ENCODE measurements at places on chromosomes 12 and 14. TPM values are rescaled to one million over a fixed set of nuclear protein-coding genes. Genes with fewer than 3 reads are reported as not detected.

The COX8C gene
- total RNA-seq: not detected

The SCN8A gene
- 0.58 TPM for total RNA-seq

The ADCY4 gene
- total RNA-seq: 5.9 TPM

The TMED10 gene
- 207 TPM for total RNA-seq

DNA sequence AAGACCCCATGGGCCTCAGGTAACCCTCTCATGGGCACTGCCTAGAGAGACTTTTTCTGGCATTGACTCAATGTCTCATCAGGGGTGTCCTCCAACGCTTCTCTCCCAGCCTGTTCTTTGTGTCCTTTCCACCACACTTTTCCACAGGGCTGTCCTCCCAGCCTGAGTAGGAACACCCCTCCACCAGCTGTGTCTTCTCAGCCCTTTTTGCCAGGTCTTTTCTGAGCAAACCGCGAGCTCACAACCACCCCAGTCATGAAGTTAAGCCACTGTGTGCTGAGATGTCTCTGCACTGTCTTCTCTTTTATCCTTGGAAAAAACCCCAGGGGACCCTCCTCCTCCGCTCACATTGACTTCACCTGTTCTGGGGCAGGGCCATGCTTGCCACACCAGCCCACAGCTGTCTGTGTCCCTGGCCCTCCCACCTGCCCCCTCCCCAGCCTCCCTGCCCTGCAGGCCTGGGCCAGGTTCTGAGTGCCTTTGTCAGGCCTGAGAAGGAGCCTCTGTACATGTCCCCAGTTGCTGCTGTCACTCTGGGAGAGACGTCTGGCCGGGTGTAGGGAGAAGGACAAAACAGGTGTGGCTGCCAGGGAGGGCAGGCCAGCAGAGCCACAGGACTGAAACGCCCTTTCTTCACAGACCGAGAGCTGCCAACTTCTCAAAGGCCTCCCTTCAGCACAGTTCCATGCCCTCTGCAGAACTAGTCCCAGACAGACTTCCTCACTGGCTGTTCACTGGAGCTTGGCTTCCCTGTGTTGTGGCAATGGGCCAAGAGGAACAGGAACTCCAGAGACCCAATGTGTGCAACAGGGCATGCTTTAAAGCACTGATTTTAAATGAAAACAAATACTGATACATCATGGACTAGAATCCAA, 50.5 kb upstream of the PNMA1 start:
- no peak for DNase-seq

GRCh38 chr14:97517566-97518234, 720.5 kb downstream of the VRK1 start:
- DNase-seq: no peak

DNA sequence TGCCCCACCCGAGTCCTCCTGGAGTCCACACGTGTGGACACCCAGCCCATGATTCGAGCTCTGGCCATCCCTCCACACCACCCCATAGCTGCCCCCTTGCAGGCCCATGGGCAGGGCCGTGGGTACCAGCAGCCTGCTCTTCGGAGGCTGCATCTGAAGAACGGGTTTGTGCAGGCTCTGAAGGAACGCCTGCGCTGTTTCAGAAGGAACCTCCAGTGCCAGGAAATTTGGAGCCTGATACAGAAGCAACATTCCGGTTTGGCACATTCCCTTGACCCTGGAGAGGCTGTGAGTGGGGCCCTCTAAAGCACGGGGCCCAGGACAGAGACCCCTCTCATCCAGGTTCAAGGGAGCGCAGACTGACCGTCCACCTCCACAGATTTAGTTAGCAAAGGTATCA, 57.0 kb downstream of the ZNF664 start:
- no peak for DNase-seq

DNA sequence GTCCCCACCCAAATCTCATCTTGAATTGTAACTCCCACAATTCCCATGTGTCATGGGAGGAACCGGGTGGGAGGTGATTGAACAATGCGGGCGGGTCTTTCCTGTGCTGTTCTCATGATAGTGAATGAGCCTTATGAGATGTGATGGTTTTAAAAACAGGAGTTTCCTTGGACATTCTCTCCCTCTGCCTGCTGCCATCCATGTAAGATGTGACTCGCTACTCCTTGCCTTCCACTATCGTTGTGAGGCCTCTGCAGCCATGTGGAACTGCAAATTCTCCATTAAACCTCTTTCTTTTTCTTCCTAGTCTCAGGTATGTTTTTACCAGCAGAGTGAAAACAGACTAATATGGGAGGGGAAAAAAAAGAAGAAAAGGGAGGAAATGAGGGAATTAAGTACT, 22.6 kb upstream of the ARHGAP5 start:
- DNase-seq: no peak

GRCh38 chr14:24269910-24270536, 1.4 kb downstream of the RABGGTA start:
- no peak for DNase-seq

GRCh38 chr14:105204206-105204930, 23.3 kb upstream of the NUDT14 start:
- no peak for DNase-seq

DNA sequence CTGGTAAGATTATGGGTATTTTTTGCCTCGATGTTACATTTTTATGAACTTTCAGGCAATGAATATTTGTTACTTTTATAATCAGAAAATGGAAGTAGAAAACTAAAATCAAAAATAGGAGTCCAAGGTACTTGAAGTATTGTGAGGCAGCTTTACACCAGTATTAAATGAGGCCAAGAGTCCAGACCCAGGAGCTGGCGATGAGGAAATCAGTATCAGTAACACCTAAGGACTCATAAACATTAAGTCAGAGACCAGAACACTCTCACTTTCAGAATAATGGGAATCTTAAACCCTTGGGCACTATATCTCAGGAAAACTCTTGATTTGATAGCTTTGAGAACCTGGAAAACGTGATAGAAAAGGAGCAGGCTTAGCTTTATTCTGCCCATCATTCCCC, 208.8 kb downstream of the GXYLT1 start:
- DNase-seq: no peak

GRCh38 chr12:24661657-24662096, 287.2 kb downstream of the BCAT1 start:
- DNase-seq: no peak

GRCh38 chr12:104315326-104316224, 12.0 kb downstream of the EID3 start:
- no peak for DNase-seq

- DNase-seq: no peak
Observed at GRCh38 chr12:3427956-3428355, 63.0 kb upstream of the PRMT8 start.

DNA sequence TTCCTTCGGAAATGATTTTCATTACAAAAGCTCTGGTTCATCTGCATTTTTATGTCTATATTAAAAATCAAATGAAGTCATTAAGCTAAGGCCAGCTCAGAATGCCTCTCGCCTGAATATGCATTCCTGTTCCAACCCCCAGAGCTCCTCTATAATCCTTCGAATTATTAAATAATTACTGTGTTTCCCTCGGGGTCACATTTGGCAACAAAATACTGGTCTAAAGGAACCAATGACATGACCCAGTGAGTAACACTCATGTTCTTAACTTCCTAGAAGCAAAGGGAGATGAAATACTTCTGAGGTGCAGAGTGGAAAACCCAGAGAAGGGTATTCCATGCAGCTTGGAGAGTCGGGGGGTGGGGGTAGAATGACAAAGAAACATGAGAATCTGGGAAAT, 68.3 kb downstream of the FOXN3 start:
- no peak for DNase-seq

DNA sequence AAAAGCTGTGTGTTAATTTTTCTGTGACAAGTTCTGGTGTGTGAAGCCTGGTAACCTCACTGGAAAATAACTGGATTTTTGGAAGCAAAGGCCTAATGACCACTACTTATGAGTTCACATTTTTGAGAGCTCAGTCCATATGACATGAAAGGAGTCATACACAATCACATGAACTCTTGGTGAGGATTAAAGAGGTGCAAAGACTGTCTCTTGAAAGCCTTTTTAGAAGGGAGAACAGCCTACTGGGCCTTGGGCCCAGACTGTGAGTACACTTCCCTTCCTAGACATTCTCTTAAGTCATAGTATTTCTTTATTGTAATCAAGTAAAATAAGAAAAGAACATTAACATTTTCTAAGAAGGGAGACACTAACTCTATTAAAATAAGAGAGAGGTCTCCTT, 176.1 kb downstream of the BCAT1 start:
- DNase-seq: no peak

- DNase-seq: no peak
Observed at GRCh38 chr14:100117633-100118395, 41.6 kb downstream of the DEGS2 start.

DNA sequence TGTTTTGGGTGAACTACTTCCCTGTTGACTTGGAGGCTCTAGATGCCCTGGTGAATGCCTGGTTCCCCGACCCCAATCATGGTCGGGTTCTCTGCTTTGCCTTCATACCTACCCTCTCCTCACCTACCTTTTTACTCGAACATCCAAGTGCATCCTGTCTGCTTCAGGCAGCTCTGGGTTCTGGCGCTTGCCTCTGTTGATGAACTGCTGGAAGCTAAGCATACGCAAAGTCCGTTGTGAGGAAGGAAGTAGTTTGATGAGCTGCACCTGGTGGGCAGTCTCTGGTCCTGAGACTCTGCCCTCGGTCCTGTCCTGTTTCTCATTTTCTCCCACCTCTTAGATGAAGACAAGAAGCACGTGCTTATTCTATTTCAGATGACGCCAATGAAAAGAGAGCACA, 13.6 kb downstream of the KCNH3 start:
- no peak for DNase-seq

DNA sequence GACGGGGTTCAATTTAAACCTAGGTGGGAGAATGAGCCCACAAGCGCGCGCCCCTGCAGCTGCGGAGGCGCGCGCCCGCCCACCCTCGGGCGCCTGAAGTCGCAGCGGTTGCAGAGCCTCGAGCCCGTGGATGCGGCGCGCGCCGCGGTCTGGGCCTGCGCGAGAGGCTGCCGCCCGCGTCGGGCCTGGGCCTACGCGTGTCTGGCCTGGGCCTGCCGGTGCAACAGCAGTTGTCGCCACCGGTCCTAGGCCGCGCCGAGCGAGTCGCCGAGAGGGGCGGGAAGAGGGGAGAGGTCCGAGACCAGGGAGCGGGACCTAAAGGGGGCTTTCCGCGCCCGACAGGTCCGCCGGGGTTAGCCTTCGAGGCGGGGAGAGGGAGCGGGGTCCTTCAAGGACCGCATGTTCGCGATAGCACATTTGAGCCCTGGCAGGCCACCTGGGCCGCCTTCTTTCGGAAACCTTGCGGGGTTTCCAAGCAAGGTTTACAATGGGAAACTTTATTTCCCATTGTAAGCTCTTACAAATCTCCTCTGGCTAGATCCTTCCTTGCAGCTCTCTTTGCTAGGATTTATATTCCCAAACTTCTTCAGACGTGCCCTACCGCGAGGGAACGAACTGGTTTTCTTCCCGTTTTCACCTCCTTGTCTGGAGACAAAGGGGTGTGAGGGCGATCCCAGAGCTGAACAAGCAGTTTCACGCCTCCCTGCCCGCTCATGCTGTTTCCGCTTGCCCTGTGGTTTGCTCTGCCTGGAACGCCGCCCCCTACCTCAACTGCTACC, 6.8 kb downstream of the SIX6 start:
- DNase-seq: no peak

GRCh38 chr12:58703866-58704265, 216.4 kb downstream of the LRIG3 start:
- DNase-seq: no peak

- DNase-seq: no peak
Observed at GRCh38 chr12:116382686-116383530, 105.4 kb upstream of the MED13L start.

DNA sequence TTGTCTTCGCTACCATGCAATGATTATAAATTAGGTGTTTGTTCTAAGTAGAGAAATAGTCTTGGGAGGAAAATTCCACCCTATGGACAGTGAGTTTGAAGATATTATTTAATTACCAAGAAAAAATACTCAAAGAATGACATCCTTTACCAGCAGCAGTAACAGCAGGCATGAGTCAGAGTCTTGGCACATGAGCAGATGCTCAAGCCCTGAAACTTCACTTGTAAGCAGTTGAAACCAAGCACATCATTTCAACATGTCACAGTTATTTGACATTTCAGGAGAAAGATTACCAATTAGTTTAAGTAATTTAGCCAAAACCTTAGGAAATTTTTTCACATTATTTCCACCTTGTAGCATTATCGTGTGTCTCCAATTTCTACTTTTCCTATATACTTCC, 99.2 kb downstream of the C12orf50 start:
- no peak for DNase-seq

GRCh38 chr12:67892259-67893021, 96.8 kb upstream of the IFNG-AS1 start:
- no peak for DNase-seq

DNA sequence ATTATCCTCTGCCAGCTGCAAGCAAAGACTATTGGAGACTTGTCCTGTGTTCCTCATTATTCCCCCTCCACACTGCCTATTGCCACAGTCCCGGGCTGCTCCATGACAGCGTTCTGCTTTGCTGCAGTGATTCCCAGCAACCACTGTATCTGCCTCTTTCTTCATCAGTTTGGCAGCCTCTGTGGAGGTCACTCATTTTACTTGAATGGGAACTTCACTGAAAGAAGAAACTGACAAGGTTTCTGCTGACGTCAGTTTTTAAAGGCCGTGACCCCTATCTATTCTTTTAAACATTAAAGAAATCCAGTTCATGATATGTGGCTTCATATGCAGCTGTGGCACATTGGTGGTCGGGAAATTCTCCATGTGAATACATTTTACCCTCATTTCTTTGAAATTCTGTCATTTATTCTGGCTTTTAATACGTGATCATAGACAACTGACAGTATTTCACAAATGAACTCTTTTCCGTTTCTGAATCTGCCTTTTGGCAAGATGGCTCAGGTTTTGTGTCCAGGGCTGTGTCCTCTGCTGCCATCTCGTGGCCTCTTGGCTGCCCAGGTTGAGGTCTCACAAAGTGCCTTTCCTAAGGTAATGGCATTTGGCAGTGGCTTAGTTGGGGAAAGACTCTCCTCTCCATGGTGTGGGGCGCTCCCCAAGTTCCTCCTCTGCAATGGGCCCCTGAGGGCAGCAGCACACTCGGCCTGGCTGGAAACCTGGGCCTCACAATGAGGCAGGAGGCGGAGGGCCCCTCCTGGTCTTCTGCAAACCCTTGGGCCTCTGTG, 5.8 kb downstream of the TMEM253 start:
- peak; percentile 80 for DNase-seq

GRCh38 chr14:76086636-76087035, 65.1 kb upstream of the GPATCH2L start:
- DNase-seq: no peak

GRCh38 chr14:103225476-103225875, 102.2 kb downstream of the TNFAIP2 start:
- no peak for DNase-seq

- DNase-seq: no peak
Observed at GRCh38 chr14:68794851-68795596, 2.2 kb upstream of the ZFP36L1 start.

GRCh38 chr12:123573870-123574269, 10.5 kb upstream of the TMED2 start:
- DNase-seq: no peak

Measured in activated CD4-positive, alpha-beta memory T cell treated with anti-CD3 and anti-CD28 coated beads, Interleukin-2, amount 10 ng/mL, durations not matched to agents 7 days and 5 days (primary cell).